HT-29 (cell line): ENCODE measurements at places on chromosomes 12 and 14.
A peak's percentile ranks its signal among the peaks of the same experiment; 100 is the strongest.

DNA sequence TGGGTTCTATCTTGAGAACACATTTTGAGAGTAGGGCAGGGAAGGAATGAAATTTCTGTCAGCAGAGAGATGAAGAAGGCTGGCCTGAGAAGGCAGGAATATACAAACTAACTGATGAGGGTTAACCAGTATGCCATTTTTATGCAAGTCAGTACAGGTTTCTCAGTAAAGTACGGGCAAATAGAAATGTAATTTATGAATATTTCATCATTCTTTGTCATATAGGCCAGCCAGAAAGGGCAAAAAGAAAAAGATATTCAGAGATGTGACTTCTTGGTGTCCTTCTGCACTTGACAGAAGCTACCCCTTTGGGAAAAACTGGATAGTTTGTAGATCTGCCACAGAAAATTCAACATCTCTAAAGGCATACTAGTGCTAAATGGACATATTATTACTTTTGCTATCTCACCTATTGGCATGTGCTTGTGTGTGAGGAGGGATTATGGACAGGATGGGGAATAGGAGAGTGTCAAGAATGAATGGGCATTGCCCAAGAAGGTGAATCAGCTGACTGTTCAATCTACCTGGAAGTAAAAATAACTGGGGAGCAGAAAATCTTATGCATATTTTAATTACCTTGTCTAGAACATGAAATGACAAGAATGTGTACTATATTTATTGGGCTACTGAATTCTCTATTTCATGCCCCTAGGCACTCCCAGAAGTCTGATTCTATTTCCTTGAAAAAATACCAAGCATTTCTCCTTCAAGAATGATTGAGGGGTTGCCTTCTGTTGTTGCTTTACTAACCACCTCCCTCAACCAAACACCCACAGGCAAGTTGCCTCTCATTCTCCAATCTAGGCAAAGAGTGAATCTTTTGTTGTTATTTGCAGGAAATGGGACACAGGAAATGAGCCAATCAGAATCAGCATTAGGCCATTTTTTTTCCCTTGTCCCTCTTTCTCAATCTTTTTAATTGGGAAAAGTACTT is 175.1 kb upstream of the SLC38A2 start:
- DNase-seq: no peak

DNA sequence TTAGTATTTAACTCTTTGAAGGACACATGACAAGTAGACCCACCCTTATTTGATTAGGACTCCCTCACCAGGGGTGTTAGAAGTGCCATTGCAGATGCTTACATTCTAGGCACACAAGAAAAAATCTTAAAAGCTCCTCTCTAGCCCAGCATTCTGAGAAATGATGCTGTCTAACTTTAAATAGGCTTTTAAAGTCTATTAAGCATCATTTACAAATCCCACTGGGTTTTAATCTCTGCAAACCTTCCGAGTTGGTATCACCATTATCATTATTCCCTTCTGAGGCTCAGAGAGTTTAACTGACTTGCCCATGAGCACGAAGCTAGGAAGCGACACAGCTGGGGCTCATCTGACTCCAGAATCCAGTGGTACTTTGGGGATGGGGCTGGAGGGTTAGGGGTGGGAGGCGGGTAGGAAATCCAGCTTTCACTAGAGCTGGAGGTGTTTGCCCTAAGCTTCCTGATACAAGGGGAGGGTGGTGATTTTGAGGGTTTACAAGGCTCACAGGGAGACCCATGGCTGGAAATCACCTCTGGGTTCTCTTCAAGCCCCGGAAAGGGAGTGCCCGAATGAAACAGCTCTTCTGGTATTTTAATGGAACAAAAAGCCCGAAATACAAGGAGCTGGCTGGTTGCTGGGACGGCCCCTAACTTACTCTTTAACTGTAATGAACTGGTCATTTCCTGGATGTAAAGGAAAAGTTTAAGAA is 109.2 kb upstream of the FUT8 start:
- DNase-seq: no peak

DNA sequence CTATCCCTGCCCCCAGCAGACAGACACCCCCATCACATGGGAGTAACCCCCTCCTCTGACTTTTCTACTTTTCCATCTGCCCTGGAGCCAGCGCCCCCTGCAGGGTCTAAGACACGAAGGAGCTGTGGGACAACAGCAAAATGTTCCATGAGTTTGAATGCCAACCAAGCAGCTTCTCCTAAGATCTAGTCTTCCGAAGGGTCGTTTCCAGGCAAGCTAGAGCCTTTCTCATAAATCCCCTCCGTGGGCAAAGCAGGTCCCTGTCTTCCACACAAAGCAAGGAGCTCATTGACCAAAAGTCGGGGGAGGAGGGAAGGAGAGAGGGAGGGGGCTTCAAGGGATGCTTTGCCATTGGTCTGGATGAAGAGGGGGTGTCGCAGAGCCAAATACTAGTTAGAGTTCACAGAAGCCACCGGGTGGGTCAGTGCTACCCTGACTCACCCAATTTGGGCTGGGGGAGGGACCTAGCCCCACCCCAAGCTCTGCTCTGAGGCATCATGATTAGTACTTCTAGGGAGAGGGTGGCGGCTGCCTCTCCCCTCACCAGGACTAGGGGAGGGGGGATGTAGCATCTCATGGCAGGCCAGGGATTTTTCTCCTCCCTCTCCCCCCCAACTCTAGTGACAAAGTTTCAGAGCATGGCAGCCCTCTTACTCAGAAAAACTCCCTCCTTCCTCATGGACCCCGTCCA is 1.6 kb downstream of the MSI1 start:
- DNase-seq: no peak

DNA sequence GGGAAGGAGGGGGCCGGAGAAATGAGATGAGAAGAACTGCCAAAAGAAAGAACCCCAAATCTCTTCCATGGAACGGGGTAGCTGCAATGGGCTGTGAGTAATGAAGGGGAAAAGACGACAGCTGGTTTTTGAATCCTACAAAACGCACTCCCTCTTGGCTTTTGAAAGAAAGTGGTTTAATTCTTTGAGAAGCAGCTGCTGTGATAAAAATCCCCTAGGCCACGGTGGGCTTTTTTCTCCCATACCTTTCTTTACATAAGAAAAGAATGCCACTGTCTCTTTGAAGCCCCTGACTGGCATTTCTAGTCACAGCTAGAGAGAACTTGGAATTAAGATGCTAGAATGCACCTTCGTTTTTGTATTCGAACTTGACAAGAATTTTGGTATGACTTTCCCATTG is 486.1 kb downstream of the GLT1D1 start:
- no peak for DNase-seq

DNA sequence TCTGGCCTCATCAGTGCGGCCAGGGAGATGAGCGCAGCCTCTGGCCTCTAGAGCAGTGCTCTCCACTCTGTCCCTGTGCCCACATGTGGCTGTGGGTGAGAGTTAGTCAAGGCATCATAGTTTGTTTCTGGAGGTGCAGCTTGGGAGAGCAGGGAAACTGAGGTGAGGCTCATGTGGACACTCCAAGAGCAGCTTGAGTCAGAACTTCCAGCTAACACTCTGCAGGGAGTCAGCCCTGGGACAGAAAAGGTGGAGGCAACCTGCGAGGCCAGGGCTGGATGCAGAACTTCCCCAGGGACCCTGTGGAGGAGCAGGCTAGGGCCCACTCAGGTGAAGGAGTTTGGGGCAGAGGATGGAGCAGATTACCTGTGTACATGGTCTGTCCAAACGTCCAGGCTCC is 10.8 kb downstream of the ISCA2 start:
- DNase-seq: no peak

DNA sequence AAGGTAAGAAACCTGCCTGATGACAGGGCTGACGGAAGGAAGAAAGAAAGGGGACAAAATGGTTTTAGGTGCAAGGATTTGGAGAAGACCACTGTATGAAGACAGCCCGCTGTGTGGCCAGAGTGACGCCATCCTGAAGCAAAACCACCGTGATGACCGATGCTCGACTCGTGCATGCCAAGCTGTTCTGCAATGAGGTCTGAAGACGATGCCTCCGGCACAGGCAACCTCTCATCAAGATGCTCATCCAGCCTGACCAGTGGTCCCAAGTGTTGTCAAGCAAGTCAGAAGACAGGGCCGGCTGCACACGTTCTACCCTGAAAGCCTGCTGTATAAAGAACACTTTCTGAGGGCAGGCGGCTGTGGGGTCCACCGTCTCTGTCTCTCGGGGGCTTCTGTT is 34.8 kb downstream of the STX2 start:
- DNase-seq: no peak

GRCh38 chr14:100648474-100649172 is 61.4 kb upstream of the BEGAIN start:
- DNase-seq: no peak

DNA sequence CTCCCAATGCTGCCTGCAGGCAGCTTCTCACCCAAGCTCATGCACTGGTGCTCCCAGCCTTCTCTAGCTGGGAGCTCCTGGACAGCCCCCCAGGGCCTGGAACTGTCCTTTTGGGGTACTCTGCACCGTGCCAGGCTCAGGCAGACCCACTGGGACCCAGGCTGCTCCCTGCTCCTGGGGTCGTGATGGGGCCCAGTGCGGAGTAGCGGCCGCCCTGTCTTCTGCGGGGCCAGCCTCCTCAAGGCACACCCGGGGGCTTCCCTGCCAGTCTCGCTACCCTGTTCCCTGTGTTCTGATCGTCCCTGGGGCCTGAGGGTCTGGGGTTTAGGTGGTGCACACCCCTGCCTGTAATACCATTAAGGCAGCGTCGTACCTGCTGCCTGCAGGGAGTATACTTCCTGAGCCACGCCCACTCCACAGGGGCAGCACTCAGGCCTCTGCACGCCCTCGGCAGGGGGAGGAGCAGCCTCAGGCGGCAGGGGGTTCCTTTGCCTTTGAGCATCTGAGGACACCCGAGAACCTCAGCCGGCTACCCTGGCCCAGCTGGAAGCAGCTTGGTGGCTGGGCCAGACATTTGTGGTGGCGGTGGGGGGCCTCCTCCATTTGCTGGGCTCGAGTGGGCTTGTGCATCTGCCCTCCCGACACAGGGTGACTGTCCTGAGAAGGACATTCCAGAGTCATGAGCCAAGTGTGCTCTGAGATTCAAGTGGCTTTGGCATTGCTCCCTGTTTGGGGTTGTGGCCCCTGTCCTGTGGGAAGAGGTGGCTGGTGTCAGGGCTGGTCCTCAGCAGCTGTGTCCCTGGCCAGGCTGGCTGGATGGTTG is 9.2 kb upstream of the CRIP2 start:
- peak; percentile 46 for DNase-seq

GRCh38 chr12:50401500-50402081 is 906 bp downstream of the LARP4 start:
- peak; percentile 60 for DNase-seq

DNA sequence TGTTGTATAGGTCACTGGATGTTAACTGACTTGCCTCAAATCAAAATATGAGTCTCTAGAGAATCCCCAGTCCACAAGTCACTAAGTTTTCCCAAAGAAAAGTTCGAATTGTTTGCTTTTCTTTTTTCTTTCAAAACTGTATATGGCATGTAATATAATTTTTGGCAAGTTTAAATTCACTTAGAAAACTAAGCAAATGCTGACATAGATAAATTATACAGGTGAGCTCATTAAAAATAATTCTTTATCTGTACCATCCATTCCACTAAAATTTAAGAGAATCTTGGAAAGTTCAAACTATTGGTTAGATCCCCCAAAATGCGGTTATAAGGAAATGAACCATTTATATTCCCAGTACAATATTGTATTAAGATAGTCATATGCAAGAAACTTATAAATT is 145.6 kb upstream of the AMIGO2 start:
- no peak for DNase-seq

- DNase-seq: no peak
Measured at GRCh38 chr14:100775831-100776591, 49.3 kb downstream of the DLK1 start.

DNA sequence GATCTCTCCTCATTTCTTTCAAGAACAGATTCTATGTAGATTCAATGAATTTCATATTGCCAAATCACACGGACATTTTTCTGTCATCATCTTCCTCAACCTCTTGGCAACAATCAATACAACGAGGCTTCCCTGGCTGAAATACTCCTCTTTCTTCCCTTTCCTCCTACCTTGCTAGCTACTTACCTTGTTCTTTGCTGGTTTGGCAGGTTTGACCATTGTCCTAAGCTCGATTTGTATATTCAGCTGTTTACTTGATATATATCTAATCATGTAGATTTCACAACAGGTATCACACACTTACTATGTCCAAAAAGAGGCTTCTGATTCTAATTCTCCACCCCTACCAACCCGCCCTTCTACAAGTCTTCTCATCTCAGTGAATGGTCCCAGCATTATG is 23.6 kb downstream of the NDUFA12 start:
- DNase-seq: no peak

DNA sequence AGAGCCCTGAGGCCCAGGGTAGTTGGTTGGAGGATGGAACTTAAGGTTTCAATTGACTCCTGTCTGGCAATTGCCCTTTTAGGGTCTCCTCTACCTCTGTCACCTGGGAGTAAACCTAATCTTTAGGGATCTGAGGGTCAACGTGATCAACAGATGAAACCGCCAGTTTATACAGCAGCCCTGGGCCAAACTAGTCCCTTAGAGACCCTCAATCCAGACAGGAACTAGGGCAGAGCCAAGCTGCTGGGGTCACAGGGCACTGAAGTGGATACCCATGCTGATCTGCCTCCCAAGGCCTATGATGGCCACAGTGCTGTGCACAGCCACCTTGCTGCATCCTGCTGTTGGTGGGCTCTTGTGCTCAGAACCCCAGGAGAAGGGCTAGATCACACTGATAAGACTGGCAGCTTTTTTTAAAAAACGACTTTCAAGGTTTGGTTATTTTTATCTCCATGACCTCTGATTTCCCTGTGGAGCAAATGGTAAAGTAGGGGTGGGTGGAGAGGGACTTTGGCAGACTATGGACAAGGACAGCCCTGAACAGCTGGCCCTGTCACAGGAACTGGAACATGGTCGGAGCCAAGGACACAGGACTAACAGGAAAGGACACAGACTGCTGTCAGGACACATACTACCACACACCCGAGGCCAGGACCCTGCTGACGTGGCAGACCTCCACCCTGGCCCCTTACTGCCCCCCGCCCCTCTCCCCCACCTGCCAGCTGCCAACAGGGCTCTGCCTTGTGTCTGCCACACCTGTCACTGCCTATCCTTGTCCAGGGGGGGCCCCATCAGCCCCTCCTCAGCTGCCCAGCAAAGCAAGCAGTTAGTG is 474 bp downstream of the FITM1 start:
- no peak for DNase-seq

DNA sequence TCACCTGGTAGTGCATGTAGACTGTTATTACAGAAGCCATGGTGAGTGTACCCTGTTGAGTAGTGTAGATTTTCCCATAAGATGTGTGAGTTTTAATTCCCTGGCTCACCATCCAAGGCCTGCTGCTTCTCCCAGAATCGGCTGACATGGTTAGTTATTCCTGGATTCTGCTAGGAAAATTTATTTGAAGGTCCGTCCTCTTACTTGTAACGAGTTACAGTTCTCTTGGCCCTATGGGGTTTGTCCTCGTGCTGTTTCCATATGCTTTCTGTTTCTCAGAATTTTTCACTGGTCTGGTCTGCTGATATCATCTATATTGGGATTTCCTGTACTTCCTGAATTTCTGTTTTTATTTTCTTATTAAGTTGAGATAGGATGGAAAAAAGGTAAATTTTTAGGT is 423.3 kb upstream of the RGS6 start:
- no peak for DNase-seq

GRCh38 chr14:25484235-25484634 is 434.3 kb upstream of the STXBP6 start:
- DNase-seq: no peak
